Effector memory CD8-positive, alpha-beta T cell (primary cell): ENCODE measurements at places on chromosomes 3 and 15.

DNA sequence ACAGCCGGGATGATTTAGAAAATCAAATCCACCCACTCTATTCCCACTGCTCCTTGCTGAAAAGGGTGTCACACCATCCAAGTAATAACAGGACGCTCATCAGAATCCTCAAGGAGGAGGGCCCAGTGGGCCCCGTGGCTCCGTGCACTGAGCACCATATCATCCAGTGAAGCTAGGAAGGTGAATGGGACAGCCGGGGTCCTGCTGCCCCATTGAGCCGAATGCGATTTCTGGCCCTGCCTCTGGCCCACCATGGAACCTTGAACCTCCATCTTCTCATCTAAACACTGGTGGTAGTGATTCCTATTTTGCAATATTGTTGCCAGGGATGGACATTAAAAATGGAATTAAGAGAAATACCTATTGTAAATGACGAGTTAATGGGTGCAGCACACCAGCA lies 99.1 kb upstream of the SLC6A11 start:
- DNase-seq = no peak

GRCh38 chr3:72242326-72242725 lies 457.4 kb upstream of the PROK2 start:
- DNase-seq = no peak

GRCh38 chr3:177357352-177358090 lies 160.2 kb upstream of the TBL1XR1 start:
- no peak for DNase-seq

DNA sequence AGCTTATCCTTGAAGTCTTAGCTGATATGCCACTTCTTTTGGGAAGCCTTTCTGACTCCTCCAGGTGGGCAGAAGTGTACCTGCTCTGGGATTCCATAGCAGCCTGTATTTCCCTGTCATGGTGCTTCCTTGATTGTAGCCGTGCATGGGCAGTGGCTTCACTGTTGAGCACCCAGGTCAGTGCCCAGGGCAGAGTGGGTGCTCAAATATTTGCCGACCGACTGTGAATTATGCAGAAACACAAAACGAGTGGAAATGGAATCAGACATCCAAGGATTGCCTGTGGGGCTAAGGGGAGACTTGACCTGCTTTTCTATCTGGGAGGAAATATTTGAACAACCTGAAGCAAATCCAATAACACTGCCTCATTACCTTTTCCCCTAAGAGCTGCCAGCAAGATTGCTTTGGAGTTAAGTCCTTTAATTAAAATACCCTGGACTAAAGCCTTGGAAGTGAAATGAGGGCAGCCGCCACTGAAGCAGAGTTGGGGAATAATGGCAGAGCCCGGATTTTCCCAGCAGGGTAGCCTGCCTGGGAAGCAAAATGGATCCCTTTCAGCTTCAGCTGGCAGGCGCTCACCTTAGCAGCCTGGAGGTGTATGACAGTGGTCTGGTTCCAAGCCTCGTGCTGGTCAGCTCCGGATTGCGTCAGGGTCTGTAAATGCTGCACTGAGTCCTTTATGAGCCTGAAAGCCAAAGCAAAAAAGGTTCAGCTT lies 14.9 kb downstream of the ACOX2 start:
- DNase-seq = no peak

DNA sequence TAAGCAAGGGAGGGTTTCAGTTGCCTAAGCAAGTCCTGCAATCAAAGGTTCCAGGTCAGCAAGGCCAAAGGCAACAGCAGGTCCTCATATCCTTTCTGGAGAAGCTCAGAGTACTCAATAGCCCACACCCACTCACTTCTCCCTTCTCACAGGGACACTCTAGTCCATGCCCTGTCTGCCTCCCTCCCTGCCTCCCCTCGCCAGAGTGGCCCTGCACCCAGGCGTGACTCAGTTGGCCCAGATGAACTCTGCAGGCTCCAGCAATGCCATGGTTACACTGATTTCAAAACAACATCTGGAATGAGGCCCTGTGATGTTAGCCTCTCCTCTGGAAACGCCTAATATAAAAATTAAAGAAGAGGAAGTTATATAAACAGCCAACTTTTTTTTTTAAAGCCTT lies 32.9 kb downstream of the IL16 start:
- DNase-seq = no peak
